Stimulated activated CD8-positive, alpha-beta memory T cell treated with anti-CD3 and anti-CD28 coated beads, Interleukin-7, amount 100 ng/mL, for 1 hour (primary cell): ENCODE measurements at places on chromosomes 1 and 21.

- DNase-seq = no peak
These were observed 471.3 kb downstream of the PLA2G4A start for GRCh38 chr1:187300081-187300480.

DNA sequence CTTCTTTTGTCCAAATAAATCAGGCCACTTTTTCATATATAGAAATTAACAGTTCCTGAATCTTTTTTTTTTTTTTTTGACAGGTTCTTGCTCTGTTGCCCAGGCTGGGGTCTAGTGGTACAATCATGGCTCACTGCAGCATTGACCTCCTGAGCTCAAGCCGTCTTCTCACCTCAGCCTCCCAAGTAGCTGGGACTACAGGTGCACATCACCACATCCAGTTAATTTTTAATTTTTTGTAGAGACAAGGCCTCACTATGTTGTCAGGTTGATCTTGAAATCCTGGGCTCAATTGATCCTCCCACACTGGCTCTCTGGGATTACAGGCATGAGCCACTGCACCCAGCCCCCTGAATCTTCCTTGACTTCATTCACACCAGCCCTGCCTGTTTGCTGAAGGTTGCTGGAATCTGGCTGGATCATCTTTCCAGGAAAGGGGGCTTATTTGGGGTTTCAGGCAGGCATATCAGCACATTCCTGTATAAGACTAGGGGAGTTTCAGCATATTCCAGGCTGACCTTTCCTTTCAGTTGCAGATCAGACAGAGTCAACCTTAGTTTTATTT, 78.2 kb upstream of the ARHGAP29 start:
- no peak for DNase-seq

GRCh38 chr1:109643385-109644230, 12.3 kb upstream of the GSTM4 start:
- DNase-seq = peak; percentile 78

- peak; percentile 17 for DNase-seq
These were observed 32.5 kb downstream of the XKR8 start for GRCh38 chr1:27992276-27992675.

DNA sequence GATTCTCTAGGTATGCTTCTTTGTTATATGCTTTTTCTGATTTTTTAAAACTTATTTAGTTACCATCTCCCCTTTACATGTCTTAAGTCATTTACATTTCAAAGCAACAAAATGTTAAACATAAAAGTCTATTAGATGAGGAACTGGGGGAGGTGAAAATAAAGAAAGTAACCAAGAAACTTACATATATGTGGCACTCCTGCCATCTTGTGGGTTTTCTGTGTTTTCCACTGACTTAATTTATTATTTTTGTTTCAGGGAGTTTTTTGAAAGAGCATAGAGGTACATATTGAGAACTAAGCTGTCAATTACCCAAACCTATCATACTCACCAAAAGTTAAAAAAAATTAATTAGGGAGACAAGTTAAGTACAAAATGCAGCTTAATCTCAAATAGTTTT, 1531.1 kb downstream of the MRPL39 start:
- DNase-seq = no peak

DNA sequence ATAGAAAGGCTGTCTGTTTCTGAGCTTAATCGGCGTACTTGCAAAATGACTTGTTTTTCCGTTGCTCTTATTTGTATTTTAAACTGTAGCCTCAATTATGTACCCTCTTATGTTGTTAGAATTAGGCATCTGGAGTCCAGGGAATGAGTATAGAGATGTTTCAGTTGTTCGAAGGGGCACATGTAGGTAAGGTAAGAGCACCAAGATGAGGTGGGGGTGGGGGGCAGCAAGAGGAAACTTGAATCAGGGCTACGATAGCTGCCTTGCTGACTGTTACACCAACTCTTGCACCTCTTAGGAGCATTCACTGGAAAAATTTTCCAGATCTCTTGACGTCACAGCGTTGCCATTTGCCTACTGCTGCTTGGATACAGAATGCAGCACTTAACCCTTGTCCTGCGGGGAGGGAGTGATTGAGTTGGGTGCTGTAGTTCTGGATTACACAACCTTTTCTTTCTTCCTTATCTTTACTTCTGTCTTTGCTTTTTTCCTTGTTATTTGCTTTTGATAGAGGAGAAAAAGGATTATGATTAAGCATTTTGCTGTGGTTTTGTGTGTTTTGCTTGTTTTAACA, 3.2 kb downstream of the ATP1B1 start:
- DNase-seq = no peak
